ENCODE measurements at places on chromosomes 5 and 9. TPM values are rescaled to one million over a fixed set of nuclear protein-coding genes. Genes with fewer than 3 reads are reported as not detected.

GRCh38 chr5:41219658-41220269 lies 6.4 kb upstream of the C6 start:
- DNase-seq, result peak; percentile 8

GRCh38 chr9:103397868-103398600 lies 402.9 kb downstream of the CYLC2 start:
- peak; percentile 70 for DNase-seq

- DNase-seq, result no peak
These were observed 35.8 kb downstream of the VLDLR start for GRCh38 chr9:2657427-2657826.

The DND1 gene
- 0.26 TPM for total RNA-seq

The SCAI gene
- 4.1 TPM for total RNA-seq

DNA sequence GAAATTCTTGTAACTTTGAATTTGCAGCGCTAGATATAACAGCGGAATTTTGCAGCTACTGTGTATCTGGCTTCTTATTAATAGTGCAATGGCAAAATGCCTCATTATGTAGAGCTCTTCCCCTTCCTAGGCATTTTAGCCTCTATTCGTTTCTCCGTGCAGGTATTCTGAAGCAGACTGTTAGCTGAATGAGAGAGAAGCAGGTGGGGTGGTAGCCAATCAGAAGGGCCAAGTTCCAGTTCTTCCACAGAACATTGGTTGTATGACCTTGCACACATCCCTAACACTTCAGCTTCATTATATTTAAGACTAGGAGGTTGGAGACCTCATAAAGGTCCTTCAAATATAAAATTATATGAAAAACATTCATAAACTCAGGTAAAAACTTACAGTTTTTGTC lies 1.2 kb upstream of the VPS13A start:
- no peak for DNase-seq

- no peak for DNase-seq
These were observed 15.5 kb downstream of the RMI1 start for GRCh38 chr9:83996126-83996525.

The TCERG1 gene
- total RNA-seq, result 34.1 TPM

The GPX3 gene
- total RNA-seq, result 1.2 TPM

DNA sequence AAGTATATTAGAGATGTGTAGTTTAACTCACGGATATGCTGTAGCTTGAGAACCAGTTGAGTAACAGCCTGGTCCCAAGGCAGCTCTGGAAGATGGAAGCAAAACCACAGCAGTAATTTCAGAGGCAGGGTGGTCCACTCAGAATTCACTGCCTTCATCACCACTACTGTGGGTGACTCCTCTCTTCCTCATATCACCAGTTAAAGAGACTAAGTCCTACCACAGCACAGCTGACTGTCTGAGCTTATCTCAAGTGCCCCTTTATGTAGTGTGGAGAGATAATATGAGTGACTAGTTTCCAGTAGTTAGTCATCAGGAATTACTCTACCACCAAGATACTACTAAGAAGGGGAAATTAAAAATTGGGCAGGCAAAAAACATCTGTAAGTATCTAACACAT lies 1571.2 kb upstream of the C9orf72 start:
- no peak for DNase-seq

The PRRX2 gene
- 0.40 TPM for total RNA-seq

DNA sequence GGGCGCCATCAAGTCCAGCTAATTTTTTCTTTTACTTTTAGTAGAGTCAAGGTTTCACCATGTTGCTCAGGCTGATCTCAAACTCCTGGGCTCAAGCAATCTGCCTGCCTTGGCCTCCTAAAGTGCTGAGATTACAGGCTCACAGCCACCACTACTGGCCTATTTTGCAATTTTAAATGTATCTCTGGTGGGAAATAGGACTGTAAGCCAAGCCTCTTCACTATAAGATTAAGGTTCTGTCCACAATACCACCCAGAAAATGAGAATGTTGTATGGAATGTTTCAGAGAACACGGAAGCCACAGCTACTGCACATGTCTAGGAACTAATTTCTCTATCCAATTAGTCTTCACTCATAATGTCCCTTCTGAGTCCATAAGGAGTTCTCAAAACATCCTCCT lies 607.3 kb downstream of the PRELID2 start:
- no peak for DNase-seq

The CEP78 gene
- total RNA-seq, result 22.3 TPM

- DNase-seq, result no peak
These were observed 134.6 kb upstream of the VLDLR start for GRCh38 chr9:2486988-2487387.

GRCh38 chr9:135210676-135211523 lies 123.4 kb downstream of the OLFM1 start:
- DNase-seq, result no peak

The NFIB gene
- 15.4 TPM for total RNA-seq

GRCh38 chr5:92163906-92164305 lies 780.8 kb upstream of the ARRDC3 start:
- DNase-seq, result no peak

The KCNT1 gene
- not detected for total RNA-seq

GRCh38 chr5:132256086-132256782 lies 1.3 kb upstream of the PDLIM4 start:
- DNase-seq, result no peak

DNA sequence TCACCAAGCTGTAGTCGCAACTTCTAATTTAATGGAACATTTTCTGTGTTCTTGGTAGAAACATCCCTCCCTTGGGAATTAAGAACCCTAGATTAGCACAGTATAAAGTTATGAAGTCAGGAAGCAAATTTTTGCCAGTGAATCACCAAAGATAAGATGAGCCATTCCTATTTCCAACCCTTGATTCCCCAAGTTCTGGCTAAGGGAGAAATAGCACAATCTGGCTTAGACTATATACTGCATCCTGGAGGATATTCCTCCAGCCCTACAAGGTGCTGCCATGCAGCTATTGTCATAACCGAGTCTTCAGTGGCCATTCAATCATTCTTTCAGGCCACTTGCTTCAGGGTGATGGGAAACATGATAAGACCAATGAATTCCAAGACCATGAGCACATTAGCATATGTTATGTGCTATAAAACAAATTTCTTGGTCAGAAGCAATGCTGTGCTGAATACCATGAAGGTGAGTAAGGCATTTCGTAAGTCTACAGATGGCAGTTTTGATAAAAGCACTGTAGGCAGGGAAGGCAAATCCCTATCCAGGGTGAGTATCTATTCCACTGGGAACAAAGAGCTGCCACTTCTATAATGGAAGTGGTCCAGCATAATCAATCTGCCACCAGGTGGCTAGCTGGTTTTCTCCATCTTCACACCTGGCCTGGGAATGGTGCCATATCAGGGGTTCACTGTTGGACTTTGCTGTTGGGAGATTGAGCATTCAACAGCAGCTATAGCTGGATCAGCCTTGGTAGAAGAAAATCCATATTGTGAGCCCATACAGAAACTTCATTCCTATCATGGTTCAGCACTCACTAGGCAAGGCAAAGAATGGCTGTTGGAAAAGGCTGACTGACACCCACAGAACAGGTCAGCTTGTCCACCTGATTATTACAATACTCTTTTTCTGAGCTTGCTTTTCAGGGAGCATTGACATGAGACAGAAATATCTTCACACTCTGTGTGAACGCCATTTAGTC lies 19.6 kb upstream of the ARL15 start:
- DNase-seq, result no peak

The NOP16 gene
- 31.8 TPM for total RNA-seq

The CDC23 gene
- 32.1 TPM for total RNA-seq

GRCh38 chr9:104895572-104895971 lies 32.4 kb downstream of the ABCA1 start:
- peak; percentile 82 for DNase-seq

The FGF10 gene
- not detected for total RNA-seq

Measured in SK-MEL-5 (cell line).